ENCODE measurements at places on chromosomes 6 and 20.

DNA sequence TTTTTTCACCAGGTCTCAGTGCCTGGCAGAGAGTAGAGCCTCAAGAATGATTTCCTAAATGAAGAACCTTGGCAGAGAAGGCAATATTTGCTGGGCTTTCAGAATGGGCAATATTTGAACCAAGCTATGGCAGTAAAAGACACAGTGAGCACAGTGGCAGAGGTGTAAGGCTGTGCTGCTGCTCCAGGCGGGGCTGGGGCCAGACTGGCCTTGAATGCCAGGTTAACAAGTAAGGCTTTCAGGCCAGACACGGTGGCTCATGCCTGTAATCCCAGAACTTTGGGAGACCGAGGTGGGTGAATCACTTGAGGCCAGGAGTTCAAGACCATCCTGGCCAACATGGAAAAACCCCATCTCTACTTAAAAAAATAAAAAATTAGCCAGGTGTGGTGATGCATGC, 8.5 kb upstream of the MYL9 start:
- DNase-seq, result no peak

GRCh38 chr6:155014670-155015300, 19.7 kb downstream of the TIAM2 start:
- DNase-seq, result no peak

GRCh38 chr6:130518588-130518987, 152.8 kb downstream of the TMEM200A start:
- no peak for DNase-seq

- DNase-seq, result no peak
Observed at GRCh38 chr20:3313683-3314065, 74.7 kb upstream of the SLC4A11 start.

DNA sequence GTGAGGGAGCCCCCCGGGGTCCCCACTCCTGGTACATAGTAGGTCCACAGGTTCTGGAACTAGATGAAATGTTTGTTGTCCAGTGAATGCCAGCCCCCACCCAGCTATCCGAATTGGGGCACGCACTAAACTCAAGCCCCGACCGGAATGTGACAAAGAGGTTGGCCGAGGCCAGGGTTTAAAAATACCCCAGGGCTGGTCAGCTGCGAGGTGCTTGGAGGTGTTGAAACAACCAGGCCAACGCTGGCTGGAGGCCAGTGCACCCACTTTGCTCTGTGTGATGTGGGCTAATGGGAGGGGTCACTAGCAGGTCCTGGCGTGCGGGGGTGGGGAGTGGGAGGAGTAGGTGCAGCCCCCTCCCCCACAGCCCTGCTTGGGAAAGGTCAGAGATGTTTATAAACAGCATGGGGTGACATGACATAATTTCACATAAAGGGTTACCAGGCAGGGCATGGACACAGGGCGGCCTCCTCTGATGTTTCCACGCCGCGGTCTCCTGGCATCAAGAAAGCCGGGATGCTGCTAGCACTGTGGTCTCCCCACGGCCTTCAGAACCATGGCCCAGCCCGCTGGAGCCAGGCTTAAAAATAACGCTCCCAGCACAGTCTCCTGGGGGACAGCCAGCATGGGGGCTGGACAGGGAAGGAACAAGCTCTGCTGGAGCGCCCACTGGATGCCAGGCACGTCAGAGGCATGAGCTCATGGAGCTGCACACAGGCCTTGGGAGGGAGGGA, 111.2 kb upstream of the PTPN1 start:
- no peak for DNase-seq

GRCh38 chr6:24780206-24780605, 5.5 kb downstream of the GMNN start:
- DNase-seq, result no peak

- DNase-seq, result peak; percentile 69
Observed at GRCh38 chr6:27873021-27873940, 38.9 kb downstream of the OR2B2 start.

DNA sequence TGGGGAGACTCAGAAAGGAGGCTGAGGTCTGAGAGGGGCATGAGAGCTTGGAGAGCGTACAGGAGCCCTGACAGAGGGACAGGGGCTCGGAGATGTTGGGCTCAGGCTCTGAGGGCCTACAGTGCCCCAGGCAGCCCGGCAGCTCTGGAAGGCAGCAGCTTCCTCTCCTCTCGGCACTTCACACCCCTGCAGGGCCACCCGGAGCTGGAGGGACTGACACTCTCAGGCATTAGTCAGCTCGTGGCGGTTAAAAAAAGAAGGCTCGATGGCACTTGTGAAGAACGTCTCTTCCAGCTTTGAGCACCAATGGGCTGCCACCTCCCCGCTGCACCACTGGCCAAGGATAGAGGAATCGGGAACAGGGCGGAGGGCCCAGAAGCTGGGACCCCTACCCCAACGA, 62.6 kb upstream of the SIRPA start:
- no peak for DNase-seq

GRCh38 chr20:38355161-38356012, 9.1 kb downstream of the LBP start:
- no peak for DNase-seq

DNA sequence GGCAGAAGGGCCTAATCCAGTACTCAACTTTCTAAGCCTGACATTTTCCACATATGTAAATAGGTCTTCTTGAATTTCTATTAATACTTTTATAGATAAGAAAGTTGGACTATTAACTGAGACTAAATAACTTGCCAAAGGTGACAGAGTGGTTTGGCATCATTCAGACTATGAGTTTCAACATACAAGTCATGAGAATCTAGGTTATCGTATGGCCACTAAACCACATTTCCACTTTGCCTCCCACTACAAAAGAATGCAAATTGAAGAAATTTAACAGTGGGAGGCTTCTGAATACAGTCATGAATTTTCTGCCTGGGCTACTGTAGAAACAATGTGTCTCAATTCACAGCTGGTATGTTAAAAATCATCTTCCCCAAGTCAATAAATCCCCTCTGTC, 531.0 kb upstream of the AGPAT4 start:
- DNase-seq, result no peak
